IMR-90 (cell line): ENCODE measurements at places on chromosomes 12 and 14. TPM values are rescaled to one million over a fixed set of nuclear protein-coding genes. Genes with fewer than 3 reads are reported as not detected.

The DPY19L2 gene
- total RNA-seq, result 0.90 and 1.4 TPM in 2 replicates

The TAS2R9 gene
- total RNA-seq, result under 0.01 TPM in 1 of 2 replicates, not detected in the other

The LRRC10 gene
- total RNA-seq, result not detected in 2 replicates

The NEUROD4 gene
- not detected in 2 replicates for total RNA-seq

The TOMM20L gene
- total RNA-seq, result not detected in 2 replicates

The C12orf60 gene
- 1.1 TPM in 2 replicates for total RNA-seq

The PZP gene
- not detected in 2 replicates for total RNA-seq

The BIN2 gene
- total RNA-seq, result not detected in 2 replicates

The RNASE4 gene
- 8.1 and 10.4 TPM in 2 replicates for total RNA-seq

The CALM1 gene
- total RNA-seq, result 72.9 and 206 TPM in 2 replicates

The SMIM10L1 gene
- total RNA-seq, result 2.7 and 4.7 TPM in 2 replicates
